ENCODE measurements at places on chromosomes 4 and X. TPM values are rescaled to one million over a fixed set of nuclear protein-coding genes. Genes with fewer than 3 reads are reported as not detected.

GRCh38 chrX:27619975-27620374, 29.8 kb downstream of the DCAF8L2 start:
- H3K27me3 ChIP-seq, result no peaks in the 10 kb centered on the region
- H3K27ac ChIP-seq, result no peak overlapping the region
- H3K4me3 ChIP-seq, result no peak overlapping the region
- no peaks in the 10 kb centered on the region for H3K4me1 ChIP-seq

DNA sequence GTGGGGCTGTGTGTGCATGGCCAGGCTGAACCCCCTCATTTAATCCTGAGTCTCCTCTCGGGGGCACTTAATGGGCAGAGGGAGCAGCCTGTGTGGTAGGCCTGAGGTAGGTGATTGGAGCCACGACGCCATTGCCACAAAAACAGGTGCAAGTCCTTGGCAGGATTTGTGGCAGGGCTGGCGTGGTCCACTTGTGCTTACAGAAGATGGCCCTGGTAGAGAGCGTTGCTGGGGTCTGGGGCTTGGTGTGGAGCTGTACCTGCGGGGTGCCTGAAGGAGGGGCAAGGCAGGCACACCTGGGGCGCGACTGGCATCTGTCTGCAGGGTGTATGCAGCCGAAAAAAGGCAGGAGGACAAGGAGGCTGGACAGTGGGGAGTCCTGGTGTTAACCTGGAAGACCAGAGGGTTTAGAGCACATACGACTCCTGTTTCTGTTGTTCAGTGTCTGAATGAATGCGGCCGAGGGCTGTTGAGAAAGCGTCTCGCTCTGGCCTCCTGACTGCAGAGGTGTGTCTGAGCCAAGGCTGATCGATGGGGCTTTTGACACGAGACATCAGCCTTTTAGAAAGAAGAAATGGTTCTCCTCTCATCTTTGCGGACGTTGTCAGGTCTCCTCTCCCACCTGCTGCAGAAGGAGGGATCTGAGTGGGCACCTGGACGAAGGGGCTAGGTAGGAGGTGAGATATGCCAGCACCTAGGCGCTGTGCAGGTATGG, 52.0 kb downstream of the TBC1D14 start:
- H3K4me1 ChIP-seq, result peaks cover 43% of the 10 kb centered on the region
- no peak overlapping the region for H3K4me3 ChIP-seq
- H3K27ac ChIP-seq, result peak overlapping the region; percentile 8

GRCh38 chr4:184583738-184584502, 65.3 kb downstream of the CASP3 start:
- H3K4me1 ChIP-seq, result peaks cover 6% of the 10 kb centered on the region
- no peaks in the 10 kb centered on the region for H3K36me3 ChIP-seq
- H3K4me3 ChIP-seq, result no peak overlapping the region
- no peak overlapping the region for H3K27ac ChIP-seq
- no peak for DNase-seq
- no peaks in the 10 kb centered on the region for H3K27me3 ChIP-seq

DNA sequence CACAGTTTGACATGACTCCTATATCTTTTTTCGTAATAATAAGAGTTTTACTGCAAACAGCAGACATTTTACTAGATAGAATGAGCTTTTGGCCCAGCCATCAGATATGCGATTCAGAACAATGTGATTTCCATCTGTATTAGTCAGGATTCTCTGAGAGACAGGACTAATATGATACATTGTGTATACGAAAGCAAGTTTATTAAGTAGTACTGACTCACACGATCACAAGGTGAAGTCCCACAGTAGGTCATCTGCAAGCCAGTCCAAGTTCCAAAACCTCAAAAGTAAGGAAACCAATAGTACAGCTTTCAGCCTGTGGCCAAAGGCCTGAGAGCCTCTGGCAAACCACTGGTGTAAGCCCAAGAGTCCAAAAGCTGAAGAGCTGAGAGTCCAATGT, 24.1 kb downstream of the CXCL8 start:
- H3K4me3 ChIP-seq, result no peak overlapping the region
- H3K4me1 ChIP-seq, result no peaks in the 10 kb centered on the region
- H3K27me3 ChIP-seq, result no peaks in the 10 kb centered on the region
- no peaks in the 10 kb centered on the region for H3K36me3 ChIP-seq
- no peak for DNase-seq

SLC49A3 gene
- total RNA-seq, result 6.4 TPM

S100P gene
- 4.8 TPM for total RNA-seq

DNA sequence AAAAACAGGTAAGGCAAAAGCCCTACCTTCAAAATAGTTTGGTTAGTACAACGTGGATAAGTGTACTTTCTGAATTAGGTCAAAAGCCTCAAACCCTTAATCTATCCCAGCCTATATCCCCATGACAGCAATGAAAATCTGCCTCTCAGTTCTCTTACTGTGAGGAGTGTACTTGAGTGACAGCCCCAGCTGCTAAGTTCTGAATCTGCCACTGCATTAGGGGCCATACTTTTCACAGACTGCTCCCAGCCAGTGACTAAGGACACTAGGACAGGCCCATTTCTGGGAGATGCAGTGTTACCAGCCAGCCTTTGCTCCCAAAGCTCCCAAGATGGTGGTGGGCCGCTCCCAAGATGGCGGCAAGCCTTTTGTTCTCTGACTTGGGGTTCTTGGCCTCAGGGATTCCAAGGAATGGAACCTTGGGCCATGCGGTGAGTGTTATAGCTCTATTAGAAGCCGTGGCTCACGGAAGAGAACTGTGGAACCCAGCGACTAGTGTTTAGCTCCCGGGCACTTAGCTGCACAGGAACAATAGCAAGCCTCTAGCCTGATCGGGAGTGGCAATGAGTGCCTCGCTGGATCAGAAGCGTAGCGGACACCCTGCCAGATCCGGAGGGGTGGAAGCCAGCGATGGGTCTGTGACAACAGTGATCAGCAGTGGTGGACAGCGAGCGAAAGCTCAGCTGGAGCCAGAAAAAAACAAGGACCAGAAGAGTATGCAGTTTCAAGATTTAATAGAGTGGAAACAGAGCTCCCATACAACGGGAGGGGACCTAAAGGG, 175.6 kb upstream of the NRK start:
- DNase-seq, result no peak
- H3K27ac ChIP-seq, result no peak overlapping the region
- no peaks in the 10 kb centered on the region for H3K36me3 ChIP-seq
- H3K4me3 ChIP-seq, result no peak overlapping the region
- no peaks in the 10 kb centered on the region for H3K4me1 ChIP-seq

GRCh38 chr4:96675896-96676295, 836.0 kb downstream of the PDHA2 start:
- H3K4me3 ChIP-seq, result no peak overlapping the region
- H3K27me3 ChIP-seq, result no peaks in the 10 kb centered on the region
- H3K36me3 ChIP-seq, result no peaks in the 10 kb centered on the region
- no peaks in the 10 kb centered on the region for H3K4me1 ChIP-seq
- no peak for DNase-seq
- no peak overlapping the region for H3K27ac ChIP-seq

GRCh38 chrX:73868916-73869315, 305.9 kb downstream of the CHIC1 start:
- H3K4me1 ChIP-seq, result no peaks in the 10 kb centered on the region
- H3K4me3 ChIP-seq, result no peak overlapping the region
- H3K27ac ChIP-seq, result no peak overlapping the region
- H3K27me3 ChIP-seq, result peaks cover 8% of the 10 kb centered on the region
- H3K36me3 ChIP-seq, result no peaks in the 10 kb centered on the region

DNA sequence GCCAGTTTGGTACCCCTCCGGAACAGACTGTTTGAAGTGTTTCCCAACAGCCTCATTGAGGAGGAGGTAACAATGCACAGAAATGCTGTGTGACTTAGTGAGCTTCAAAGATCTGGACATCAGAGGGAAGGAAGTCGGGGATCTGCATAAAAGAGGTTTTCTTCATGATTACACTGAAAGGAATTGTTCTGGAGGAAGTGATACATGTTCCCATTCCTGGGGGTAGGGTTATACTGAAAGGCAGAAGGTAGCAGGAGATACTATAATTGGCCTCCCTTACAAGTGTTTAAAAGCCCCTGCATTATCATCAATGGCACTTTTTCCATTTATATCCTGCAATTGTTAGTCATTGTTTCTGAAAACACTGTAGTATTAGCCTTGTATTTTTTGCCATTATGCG, 94.0 kb upstream of the DKK2 start:
- H3K36me3 ChIP-seq, result no peaks in the 10 kb centered on the region
- H3K27ac ChIP-seq, result no peak overlapping the region
- H3K27me3 ChIP-seq, result no peaks in the 10 kb centered on the region
- no peak overlapping the region for H3K4me3 ChIP-seq
- H3K4me1 ChIP-seq, result no peaks in the 10 kb centered on the region
- no peak for DNase-seq

DNA sequence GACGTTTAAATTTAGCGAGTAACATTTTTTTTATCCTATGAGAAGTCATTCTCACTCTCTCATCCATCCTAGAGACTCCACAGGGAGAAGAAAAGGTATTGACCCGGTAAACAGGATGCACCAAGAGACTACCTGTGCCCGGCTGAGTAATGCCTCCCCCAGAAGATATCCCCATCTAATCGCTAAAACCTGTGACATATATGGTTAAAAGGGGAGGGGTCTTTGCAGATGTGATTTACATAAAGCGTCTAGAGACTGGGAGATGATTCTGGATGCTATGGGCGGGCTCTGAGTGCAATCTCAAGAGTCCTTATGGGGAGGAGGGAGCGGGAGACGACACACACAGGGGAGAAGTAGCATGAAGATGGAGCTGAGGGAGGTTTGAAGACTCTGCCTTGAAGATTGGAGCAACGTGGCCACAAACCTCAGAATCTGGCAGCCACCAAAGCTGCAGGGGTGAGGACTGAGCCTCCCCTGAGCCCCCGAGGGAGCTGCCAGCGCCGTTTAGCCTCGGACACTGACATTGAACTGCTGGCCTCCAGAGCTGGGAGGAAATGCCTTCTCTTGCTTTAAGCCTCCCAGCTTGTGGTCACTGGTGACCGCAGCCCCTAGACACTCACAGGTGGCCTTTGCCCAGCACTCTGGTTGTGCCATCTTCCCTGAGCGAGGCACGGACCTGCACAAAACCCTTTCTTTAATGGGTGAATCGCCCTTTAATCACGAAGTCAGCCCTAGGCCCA, 11.2 kb downstream of the ABLIM2 start:
- no peak overlapping the region for H3K4me3 ChIP-seq
- no peak for DNase-seq
- H3K36me3 ChIP-seq, result peaks cover 29% of the 10 kb centered on the region
- peaks cover 47% of the 10 kb centered on the region for H3K4me1 ChIP-seq
- no peaks in the 10 kb centered on the region for H3K27me3 ChIP-seq
- no peak overlapping the region for H3K27ac ChIP-seq

SPANXC gene
- not detected for total RNA-seq

DNA sequence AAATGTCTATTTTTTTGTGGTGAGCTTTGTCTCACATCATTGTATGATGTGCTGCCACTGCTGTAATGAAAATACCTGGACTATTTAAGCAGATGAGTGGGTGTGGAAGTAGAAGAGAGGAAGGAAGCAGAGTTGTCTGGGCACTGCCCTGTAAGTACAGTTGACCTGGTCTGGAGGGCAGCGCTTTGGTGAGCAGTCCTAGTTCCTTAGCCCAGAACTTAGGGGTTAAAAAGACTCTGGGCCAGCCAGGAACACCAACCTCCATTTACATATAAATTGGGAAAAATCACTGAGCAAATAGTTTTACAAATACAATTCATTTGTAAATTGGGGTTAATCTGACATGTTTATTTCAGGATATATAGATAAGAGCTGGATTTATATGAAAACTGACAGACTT, 347.1 kb upstream of the FAT1 start:
- peaks cover 7% of the 10 kb centered on the region for H3K4me1 ChIP-seq
- H3K4me3 ChIP-seq, result no peak overlapping the region
- H3K27ac ChIP-seq, result no peak overlapping the region
- no peaks in the 10 kb centered on the region for H3K27me3 ChIP-seq
- no peak for DNase-seq

GRCh38 chr4:120672076-120672475, 250.4 kb downstream of the PRDM5 start:
- no peak for DNase-seq
- no peak overlapping the region for H3K4me3 ChIP-seq
- H3K27me3 ChIP-seq, result no peaks in the 10 kb centered on the region
- no peak overlapping the region for H3K27ac ChIP-seq

QDPR gene
- 52.7 TPM for total RNA-seq

DNA sequence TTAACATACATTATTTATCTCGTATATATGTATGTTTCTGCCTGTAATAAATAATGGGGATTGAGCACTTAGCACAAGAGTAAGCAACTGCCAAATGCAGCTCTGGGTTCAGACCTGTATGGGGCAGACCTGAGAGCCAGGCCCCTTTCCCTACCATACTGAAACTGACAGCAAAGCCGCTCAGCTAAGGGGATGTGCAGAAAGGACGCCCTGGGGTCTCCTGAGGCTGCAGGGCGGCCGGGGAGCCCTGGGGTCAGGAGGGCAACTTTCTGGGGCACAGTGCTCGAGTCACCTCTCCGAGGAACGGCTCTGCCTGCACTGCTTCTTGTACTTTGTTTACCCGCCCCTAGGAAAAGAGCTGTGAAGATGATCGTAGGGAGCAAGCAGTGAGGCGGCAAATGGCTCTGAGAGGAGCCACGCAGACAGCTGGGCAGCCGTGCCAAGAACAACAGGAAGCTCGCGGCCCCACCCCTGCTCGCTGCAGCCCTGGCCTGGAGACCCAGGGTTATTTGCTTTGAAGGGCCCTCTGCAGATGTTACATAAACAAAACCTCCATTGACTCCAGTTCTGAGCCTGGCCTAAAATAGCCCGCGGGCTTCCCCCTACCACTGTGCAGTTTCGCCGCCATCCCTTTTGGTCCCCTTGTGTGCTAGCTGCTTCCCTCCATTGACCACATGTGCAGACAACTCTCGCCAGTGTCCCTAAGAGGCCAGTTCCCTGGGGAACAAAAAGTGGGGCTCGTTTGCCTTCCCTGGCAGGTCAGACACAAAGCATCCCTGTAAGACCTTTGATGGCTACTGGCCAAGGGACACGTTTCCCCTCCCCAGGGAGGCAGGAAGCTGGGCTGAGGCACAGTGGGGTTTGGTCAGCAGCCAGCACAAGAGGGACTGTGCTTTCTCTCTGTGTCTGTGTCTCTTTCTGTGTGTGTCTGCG, 111.3 kb upstream of the LNX1 start:
- H3K4me3 ChIP-seq, result no peak overlapping the region
- peak overlapping the region; percentile 70 for H3K27ac ChIP-seq
- DNase-seq, result peak; percentile 88
- no peaks in the 10 kb centered on the region for H3K27me3 ChIP-seq

CT45A10 gene
- total RNA-seq, result not detected

ZNF275 gene
- 14.1 TPM for total RNA-seq

- no peaks in the 10 kb centered on the region for H3K4me1 ChIP-seq
- peaks cover 2% of the 10 kb centered on the region for H3K27me3 ChIP-seq
- no peak overlapping the region for H3K4me3 ChIP-seq
- no peak for DNase-seq
- H3K36me3 ChIP-seq, result no peaks in the 10 kb centered on the region
- no peak overlapping the region for H3K27ac ChIP-seq
Observed at GRCh38 chrX:134664202-134664601, 5.9 kb upstream of the PLAC1 start.

DNA sequence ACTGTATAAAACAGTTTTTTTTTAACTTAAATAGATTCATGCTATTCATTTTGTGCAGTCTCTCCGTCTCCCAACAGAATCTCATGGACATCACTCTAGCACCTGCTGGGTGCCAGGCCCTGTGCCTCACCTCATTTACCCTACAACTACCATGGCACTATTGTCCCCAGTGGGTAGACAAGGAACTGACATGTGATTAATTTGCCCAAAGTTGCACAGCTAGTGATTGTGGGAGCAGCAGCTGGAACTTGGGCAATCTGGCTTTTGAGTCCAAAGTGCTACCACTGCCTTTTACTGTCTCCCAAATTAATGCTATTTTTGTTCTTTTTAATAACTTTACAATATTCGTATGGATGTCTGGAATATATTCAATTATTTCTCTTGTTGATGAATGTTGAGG, 11.2 kb upstream of the PGRMC2 start:
- H3K4me1 ChIP-seq, result no peaks in the 10 kb centered on the region
- H3K36me3 ChIP-seq, result no peaks in the 10 kb centered on the region
- no peak for DNase-seq
- no peaks in the 10 kb centered on the region for H3K27me3 ChIP-seq
- no peak overlapping the region for H3K4me3 ChIP-seq
- no peak overlapping the region for H3K27ac ChIP-seq
